NCI-H526 (cell line): ENCODE measurements at places on chromosomes 3 and 15.

- no peak for DNase-seq
These were observed 230.0 kb upstream of the ST8SIA2 start for GRCh38 chr15:92163641-92164040.

GRCh38 chr15:55461447-55461846 is 46.6 kb downstream of the DNAAF4 start:
- no peak for DNase-seq

DNA sequence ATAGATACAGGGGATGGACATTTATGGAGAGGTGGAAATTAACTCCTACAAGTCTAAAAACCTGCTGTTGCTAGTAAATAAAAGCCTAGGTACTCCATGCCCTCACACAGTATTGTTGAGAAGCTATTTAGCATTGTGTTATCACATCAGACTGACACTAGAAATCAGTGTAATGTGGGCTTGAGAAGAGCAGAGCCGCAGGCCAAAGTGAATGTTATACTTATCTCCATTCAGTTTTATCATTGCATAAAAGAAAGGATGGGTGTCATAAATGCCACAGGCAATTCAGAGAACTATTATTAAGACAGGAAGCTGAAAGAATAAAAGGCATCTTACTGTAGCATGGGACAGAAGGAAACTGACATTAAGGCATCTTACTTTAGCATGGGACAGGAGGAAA is 13.7 kb upstream of the ISLR start:
- no peak for DNase-seq

- no peak for DNase-seq
These were observed 951 bp downstream of the GPR62 start for GRCh38 chr3:51955893-51956770.

DNA sequence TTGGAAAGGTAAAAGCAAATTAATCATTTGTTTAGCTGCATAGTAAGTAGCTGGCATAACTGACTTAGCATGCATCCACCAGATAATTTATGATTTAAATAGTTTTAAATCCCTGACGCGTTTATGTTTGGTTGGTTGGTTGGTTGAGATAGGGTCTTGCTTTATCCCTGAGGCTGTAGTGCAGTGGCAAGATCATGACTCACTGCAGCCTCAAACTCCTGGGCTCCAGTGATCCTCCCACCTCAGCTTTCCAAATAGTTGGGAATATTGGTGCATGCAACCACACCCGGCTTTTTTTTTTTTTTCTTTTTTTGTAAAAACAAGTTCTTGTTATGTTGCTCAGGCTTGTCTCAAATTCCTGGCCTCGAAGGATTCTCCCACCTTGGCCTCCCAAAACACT is 263.4 kb downstream of the MCTP2 start:
- no peak for DNase-seq

- no peak for DNase-seq
These were observed 33.9 kb downstream of the GABRB3 start for GRCh38 chr15:26738996-26739395.

DNA sequence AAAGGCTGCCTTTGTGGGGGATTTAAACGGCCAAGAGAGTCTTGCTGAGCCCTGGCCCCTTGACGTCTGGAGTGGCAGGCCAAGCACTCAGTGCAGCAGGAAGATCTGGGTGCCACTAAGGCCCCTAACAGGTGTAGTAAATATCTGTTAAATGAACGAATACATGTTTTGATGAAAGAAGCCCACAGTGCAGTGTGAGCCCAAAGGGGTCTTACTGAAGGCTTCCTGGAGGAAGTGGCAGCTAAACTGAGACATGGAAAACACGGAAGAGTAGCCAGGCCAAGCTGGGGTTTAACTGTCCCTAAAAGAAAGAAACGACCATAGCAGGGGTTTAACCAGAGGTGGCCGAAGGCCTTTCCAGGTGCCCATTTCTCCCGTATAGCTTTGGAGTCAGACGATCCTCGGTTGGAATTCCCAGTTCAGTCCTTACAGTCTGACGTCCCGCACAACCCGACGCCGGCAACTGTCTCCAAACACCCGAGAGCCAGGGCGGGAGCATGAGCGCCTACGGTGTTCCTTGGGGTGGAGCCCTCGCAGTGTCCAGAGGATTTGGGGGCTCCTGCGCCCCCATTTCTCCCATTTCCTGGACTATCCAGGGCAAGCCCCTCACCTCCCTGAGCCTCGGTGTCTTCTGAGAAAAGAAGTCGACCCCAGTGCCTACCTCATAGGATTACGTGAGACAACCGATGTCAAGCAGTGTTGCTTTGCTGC is 910 bp upstream of the ABHD6 start:
- DNase-seq: peak; percentile 24

- DNase-seq: no peak
These were observed 21.5 kb downstream of the LARS2 start for GRCh38 chr3:45409921-45410320.

- DNase-seq: no peak
These were observed 223.3 kb downstream of the UACA start for GRCh38 chr15:70539912-70540530.

GRCh38 chr3:123027292-123028232 is at the start of gene SEMA5B:
Gene SEMA5B (minus strand): TSS chr3:123027763. CDS start chr3:122961263, 66,500 bp downstream.
- DNase-seq: peak; percentile 91

- no peak for DNase-seq
These were observed 93.8 kb upstream of the PDZRN3 start for GRCh38 chr3:73718326-73719110.

DNA sequence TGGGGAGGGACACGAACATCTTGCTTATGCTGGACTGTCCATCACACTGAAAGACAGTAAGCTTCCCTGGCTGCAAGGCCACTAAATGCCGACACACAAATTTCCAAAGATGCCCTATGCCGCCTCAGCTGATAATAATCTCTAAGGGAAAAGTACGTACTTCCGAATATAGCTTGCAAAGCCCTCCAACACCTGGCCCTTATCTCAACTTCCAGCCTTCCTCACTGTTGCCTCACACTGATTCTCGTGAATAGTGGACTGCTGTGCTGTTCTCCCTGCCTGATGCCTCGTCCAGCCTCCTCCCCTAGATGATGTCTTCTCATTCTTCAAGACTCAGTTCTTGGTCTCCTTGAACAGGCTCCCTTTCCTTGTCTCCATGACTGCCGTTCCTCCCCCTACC is 72.3 kb downstream of the CD47 start:
- DNase-seq: no peak
